ENCODE measurements at places on chromosomes 13 and 19.

GRCh38 chr13:39655041-39655568 lies 357 bp upstream of the COG6 start:
- DNase-seq, result no peak

DNA sequence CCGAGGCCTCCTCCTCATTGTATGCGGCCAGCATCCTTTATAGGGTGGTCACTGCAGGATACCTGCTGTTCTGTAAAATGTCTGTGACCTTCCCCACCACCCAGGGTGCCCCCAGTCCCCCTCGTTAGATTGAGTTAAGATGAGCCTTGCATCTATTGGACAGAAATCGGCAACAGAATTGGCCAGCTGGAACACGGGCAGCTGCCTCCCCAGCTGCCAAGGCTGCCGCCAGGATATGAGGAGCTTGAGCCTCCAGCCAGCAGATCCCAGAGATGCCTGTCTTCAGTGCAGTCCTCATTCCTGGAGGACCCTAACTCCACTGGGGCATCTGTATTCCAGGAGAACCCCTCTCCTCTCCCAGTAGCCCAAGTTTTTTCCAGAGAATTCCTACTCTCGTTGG lies 463.0 kb downstream of the TSHZ3 start:
- no peak for DNase-seq

GRCh38 chr19:3648037-3648905 lies 21.7 kb upstream of the CACTIN start:
- no peak for DNase-seq

DNA sequence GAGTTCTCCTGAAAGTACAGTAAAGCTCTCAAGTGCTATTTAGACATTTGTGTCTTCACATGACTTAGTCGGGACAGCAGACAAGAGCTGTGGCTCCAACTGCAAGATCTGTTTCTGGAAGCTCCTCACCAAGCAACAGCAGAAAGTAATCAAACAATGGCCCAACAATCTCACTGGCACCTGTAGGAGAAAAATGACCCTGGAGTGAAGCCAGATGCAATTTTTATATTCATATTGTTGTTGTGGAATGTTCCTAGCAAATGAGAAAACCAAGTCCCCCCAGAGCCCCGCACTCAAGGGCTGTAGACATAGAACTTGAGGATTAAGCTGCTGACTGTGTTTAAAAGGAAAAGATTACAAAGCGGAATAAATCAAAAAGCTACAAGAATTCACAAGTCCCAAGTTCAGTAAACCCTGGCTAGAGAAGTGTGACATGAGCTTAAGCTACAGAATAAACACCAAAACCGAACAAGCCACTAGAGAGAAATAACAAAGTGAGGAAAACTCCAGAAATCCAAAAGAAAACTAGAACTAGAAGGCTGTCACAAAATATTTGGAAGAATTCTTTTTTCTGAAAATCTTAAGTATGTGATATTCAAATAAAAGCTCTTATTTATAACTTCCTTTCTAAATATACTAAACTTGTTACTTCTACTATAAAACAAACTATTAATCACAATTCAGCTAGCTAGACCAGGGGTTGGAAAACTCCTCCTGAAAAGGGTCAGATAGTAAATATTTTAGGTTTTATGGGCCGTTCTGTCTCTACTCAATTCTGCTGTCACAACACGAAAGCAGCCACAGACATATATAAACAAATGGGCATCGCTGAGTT lies 454.5 kb downstream of the SUCLA2 start:
- no peak for DNase-seq

- no peak for DNase-seq
Measured at GRCh38 chr19:33291623-33292534, 10.5 kb downstream of the CEBPA start.

- DNase-seq, result no peak
Measured at GRCh38 chr13:107234319-107235073, 666.6 kb upstream of the ARGLU1 start.

DNA sequence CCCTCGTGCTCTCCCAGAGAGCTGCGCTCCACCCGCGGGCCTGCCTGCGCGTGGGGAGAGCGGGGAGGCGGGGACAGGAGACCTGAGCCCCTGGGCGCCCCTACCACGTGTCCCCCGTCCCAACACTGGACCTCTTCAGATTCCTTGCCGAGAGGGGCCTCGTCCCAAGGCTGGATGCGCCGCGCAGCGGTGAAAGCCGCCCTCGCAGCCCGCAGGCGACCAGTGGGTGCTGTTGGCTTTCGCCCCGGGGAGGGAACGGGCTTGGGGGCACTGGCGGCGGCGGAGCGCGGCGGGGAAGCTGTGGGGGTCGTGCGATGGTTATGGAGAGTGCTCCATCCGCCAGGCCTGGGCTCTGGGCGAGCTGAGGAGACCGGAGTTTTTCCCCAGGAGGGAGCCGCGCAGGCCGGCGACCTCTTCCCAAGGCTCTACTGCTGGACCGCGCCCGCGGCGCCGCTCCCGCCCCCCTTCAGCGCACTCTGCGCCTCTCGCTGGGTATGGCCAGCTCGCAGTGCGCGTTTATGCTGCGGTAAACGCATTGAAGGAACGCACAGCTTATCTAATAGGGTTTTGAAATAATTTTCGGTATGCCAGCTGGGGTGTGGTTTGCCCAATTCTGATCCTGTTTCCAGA lies 17.2 kb upstream of the RNF17 start:
- DNase-seq, result no peak

GRCh38 chr13:23067129-23067528 lies 113.7 kb upstream of the SGCG start:
- DNase-seq, result no peak

GRCh38 chr13:27411341-27411740 lies 13.1 kb upstream of the GTF3A start:
- no peak for DNase-seq

DNA sequence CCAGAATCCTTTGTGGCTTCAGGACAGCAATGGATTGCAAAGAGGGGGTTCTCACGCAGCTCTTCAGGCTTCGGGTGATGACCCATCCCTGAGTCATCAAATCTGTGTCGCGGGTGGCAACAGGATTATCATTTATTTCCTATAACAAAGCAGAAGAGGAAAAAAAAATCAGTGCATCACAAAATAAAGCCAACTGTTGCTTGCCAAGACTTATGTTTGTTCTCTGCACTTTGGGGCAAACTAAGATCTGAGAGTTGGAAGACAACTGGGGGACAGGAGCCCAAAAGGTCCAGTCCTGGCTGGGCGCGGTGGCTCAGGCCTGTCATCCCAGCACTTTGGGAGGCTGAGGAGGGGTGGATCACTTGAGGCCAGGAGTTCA lies 6.4 kb downstream of the GNA15 start:
- DNase-seq, result peak; percentile 96

DNA sequence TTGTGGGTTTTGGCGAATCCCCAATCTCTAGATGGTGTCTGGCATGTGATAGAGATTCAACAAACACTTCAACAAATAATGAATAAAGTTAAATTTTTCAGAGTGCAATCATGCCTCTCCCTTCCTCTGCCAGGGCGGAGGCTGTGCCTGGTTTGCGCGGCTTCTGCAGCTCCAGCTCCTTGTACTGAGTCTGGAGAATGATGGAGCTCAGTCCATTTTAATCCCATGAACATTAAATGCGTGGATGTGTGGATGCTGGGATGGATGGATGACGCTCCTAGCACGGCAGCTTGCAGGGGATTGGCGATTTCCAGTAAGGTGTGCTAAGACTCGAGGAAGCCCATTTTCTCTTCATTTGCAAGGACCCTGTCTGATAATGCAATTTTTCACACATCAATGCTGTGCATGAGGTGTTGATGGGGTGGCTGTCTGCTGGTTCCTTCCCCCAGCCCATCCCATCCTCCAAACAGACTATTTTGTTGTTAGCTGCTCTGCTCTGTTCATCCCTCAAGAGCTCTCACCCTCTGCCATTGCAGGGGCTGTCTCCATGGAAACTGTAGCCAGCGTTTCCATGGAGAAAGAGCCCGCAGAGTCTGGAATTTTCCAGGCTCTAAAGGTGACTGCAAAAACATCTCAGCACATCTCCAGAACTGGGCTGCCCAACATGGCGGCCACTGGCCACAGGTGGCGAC lies 92.6 kb upstream of the PEG3 start:
- DNase-seq, result no peak

DNA sequence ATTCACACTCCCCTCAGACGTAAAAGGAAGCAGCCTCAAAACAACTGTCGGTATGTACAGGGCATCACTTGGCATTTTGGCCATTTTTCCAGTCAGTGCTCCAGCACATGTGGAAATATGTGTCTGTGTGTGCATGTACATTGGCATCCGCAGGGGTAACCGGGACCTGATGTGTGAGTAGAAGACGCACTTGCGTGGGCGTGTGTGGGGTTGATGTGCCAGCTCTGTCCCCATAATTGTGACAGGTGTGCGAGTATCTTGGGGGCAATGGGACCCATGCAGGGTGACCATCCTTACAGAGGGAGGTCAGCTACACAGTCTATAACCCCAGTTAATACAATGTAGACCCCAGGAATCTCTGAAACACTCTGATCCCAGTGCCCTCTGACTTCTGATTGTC lies 7.3 kb upstream of the ZNF331 start:
- no peak for DNase-seq

- no peak for DNase-seq
Measured at GRCh38 chr19:19492026-19492610, 23.2 kb downstream of the TSSK6 start.

DNA sequence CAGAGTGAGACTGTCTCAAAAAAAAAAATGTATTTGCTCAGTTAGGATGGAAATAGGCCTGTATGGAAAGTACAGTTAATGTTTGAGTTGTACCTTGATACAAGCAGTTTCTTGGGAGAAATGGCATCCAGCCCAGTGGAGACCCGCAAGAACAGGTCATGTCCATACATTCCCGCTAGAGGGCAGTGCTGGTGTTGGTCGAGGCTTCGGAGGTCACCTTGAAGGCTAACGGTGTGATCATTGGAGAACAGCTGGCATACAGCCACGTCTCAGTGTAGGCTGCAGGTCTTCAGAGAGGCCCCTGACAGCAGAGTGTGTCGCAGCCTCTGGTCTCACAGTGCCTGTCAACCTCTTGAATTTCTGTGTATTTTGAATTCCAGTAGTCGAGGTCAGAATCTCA lies 7.5 kb downstream of the ZNF610 start:
- peak; percentile 31 for DNase-seq

DNA sequence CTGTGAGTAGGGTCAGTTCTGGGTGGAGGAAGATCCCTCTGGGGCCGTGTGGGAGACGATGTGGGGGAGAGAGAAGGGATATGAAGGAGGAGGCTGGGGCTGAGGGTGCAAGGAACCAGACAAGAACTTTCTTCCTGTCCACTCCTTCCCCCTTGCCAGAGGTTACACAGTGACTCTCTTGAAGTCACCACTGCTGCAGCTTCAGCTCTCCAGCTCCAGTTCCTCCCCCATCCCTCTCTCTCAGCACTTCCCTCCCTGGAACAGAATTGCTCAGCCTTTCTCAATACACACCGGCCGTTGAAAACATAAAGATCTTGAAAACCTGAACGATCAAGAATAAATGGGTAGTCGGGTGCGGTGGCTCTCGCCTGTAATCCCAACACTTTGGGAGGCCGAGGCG lies 5.1 kb downstream of the ZSWIM9 start:
- no peak for DNase-seq

- peak; percentile 76 for DNase-seq
Measured at GRCh38 chr13:97798171-97798821, 155.2 kb upstream of the IPO5 start.

All from fibroblast of mammary gland (primary cell).